ENCODE measurements at places on chromosomes 11 and 22. TPM values are rescaled to one million over a fixed set of nuclear protein-coding genes. Genes with fewer than 3 reads are reported as not detected.

Gene RIMBP3C
- total RNA-seq, result 0.17 TPM

Gene OR2D2
- total RNA-seq, result not detected

Gene TMEM151A
- total RNA-seq, result not detected

Gene CBL
- 8.8 TPM for total RNA-seq

Gene OR10D3
- not detected for total RNA-seq

Gene C11orf91
- 0.11 TPM for total RNA-seq

Gene MS4A7
- total RNA-seq, result not detected

Gene SCUBE2
- 1.4 TPM for total RNA-seq

Gene CDC42BPG
- total RNA-seq, result 0.34 TPM

Gene TPBGL
- total RNA-seq, result not detected

Gene OR52A1
- not detected for total RNA-seq

Gene PARVG
- 0.11 TPM for total RNA-seq

Gene MMP20
- total RNA-seq, result not detected

Gene MIOX
- not detected for total RNA-seq

Gene OR5D13
- not detected for total RNA-seq

Gene FCHSD2
- total RNA-seq, result 27.5 TPM

Gene OR4S1
- not detected for total RNA-seq

Gene TBX10
- not detected for total RNA-seq

Gene SLC22A6
- not detected for total RNA-seq

Gene C11orf86
- not detected for total RNA-seq

Gene PPARA
- total RNA-seq, result 15.8 TPM

Gene MSANTD4
- total RNA-seq, result 25.5 TPM

Gene FAM180B
- total RNA-seq, result not detected

Gene STX5
- total RNA-seq, result 42.4 TPM

Gene OR52I1
- not detected for total RNA-seq

Measured in dermis lymphatic vessel endothelial cell (primary cell).